HCT116 (cell line): ENCODE measurements at places on chromosomes 3 and 15. TPM values are rescaled to one million over a fixed set of nuclear protein-coding genes. Genes with fewer than 3 reads are reported as not detected.

DNA sequence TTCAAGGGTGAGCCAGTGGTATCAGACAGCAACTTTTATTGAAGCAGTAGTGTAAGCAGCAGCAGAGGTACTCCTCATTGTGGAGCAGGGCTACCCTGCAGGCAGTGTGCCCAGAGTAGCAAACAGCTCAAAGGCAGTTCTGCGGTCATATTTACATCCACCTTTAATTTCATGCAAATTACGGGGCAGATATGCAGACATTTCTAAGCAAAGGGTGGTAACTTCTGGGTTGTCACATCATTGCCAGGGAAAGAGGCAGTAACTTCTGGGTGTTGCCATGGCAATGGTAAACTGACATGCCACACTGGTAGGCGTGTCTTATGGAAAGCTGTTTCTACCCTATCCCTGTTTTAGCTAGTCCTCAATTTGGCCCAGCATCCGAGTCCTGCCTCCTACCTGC lies 46.5 kb upstream of the CLDN18 start:
- no peak for DNase-seq

DNA sequence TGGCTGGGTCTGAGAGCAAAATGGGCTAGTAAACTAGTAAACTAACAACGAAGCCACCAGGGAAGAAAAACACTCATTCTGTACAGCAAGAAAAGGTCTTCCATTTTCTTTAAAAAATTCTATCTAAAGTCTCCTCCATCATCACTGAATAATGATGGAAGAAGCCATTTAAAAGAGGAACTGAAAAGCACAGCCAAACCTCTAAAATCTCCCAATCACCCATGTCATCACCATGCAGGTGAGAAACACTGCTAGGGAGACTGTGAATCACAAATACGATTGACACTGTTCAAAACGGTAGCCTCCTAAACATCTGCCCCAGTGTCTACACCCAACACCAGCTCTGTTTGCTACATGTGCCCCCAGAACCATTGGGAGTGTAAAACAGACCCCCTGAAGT lies 140.4 kb downstream of the RORA start:
- no peak for DNase-seq

DNA sequence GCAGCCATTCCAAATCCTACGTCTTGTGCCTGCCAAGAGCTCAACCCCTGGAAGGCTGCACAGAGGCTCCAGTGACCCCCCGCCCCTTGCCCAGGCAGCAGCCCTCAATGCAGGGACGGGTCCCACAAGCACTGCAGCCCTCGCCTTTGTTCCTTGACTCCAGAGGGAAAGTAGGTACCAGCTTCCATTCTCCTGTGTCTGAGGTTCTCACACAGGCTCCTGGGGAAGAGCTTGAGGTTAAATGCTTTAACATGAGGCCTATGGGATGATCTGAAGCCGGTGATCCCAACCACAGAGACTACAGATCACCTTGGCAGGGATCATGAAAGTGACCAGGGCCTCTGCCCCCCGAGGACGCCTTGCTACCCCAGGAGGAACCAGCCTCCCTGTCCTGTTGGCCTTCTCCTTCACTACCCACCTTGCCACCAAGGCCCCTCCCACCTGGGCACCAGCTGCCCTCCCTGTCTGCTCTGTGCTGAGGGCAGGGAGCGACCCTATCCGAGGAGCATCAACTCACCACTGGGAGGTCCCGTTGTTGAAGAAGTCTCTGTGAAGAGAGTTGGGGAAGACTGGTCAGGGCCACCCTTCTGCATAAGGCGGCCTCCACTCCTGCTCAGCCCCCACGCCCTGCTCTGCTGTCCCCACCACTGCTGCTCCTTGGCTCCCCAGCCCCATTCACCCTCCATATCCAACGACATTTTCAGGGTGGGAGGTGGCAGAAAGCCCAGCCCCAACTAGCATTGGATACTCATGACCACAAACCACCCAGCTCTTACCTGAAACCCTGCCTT lies 95.3 kb downstream of the SEC22A start:
- DNase-seq = no peak

DNA sequence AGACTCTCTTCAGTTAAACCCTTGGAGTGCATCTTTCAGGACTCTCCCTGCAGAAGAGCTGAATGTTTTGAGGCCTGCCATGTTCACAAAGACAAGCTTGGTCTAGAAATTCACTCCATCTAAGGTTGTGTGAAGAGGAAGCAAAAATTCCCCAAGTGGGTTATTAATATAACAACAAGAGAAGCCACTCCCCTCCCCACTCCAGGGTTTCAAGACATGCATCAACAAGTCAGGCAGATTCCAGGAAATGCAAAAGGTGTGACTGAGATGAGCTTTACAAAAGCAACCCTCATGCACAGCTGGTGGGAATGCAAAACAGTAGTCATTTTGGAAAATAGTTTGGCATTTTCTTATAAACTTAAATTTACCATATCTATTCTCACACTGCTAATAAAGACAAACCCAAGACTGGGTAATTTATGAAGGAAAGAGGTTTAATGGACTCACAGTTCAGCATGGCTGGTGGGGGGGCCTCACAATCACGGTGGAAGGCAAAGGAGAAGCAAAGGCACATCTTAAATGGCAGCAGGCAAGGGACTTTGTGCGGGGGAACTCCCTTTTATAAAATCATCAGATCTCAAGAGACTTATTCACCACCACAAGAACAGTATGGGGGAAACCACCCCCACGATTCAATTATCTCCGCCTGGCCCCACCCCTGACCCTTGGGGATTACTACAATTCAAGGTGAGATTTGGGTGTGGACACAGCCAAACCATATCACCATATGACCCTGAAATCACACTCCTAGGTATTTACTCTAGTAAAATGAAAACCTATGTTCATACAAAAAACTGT lies 31.3 kb downstream of the TARS3 start:
- DNase-seq = no peak

DNA sequence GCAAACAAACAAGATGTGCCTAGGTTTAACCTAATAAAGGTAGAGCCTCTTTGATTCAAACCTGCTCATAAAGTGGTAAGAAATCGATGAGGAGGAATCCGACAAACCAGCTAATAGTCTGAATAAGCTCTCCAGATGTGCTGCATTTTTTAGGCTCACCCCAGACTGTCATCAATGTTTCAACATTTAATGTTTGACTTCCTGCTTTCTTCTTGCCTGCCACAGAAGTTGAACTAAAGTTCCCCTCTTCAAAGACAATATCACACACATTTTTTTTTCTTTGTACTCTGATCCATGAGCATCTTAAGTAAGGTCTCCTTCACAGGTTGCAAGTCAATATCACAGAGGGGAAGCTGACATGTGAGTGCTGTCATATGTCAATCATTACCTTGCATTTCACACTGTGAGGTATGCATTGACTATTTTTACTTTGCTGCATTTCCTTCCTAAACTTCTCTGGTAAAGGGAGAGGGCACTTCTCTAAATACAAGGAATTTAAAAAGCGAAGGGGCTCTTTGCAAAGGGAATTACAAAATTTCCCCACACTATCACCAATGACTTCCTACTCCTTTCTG lies 172.3 kb upstream of the MCTP2 start:
- no peak for DNase-seq

DNA sequence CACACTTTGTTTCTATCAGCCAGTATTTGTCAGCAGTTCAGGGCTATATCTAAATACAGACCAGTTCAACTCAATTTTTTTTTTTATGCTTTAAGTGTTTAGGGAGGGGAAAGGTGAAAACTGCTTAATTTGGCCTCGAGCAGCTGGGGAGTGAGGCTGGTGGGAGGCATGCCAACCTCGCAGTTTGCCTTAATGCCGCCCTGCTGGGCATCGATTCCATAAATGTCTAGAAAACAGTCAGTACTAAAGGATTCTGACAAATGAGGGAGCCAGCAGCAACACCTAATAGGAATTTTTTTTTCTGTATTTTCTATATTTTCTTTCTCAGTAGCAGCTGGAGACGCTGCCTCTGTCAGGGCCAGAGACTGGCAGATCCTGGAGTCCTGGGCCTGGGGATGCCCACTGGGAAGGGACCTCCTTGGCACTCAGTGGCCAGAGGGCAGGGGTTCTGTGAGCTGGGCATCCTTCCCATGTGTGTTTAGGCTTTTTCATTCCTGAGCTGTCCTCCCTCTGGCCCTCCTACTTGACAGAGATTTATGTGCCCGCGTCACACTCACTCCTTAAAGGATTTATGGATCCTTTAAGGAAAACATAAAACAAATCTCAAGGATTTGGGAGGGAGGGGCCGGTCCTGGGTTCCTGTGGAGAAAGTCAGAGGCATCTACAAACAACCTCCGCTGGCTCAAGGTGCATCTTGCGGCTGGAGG lies 117.8 kb downstream of the WNT5A start:
- no peak for DNase-seq

DNA sequence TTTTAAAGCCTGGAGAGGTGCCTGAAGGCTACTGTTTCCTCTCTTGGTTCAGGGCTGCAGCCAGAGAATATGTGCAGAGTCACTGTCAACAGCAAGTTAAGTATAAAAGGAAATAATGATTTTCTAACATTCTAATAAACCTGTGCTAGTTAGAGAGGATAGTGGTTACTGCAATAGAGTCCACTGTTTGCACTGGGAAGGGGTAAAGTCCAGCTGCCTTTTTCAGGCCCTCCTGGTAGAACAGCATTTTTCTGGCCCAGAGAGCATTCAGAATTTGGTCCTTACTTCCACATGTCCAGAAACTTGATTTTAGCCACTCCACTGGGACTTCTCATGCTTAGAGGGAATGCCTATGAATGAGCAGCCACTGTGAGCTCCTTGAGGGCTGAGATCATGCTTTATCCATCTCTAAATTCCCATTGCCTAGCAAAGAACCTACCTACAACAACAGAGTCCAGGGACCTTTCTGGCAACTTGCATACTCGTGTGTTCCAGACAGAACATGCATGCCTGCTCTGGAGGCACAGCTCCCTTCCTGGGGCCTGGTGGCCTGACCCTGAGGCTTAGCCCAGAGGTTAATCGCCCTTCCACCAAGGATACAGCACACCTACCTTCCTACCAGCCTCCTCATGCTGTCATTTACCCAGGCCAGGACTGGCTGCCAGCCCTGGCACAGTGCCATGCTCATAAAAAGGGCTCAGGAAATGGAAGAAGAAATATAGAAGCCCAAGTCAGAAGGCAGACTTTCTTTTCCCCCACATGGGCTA lies 50.3 kb upstream of the ATP13A3 start:
- no peak for DNase-seq

GRCh38 chr15:67915461-67916374 lies 75.9 kb upstream of the RNU6-1 start:
- DNase-seq = no peak

GRCh38 chr3:192514081-192514753 lies 213.1 kb downstream of the FGF12 start:
- no peak for DNase-seq

- no peak for DNase-seq
Observed at GRCh38 chr15:52428297-52428696, 100.4 kb downstream of the MYO5A start.

GRCh38 chr3:122609798-122610559 lies 32.5 kb downstream of the PARP15 start:
- DNase-seq = peak; percentile 13

DNA sequence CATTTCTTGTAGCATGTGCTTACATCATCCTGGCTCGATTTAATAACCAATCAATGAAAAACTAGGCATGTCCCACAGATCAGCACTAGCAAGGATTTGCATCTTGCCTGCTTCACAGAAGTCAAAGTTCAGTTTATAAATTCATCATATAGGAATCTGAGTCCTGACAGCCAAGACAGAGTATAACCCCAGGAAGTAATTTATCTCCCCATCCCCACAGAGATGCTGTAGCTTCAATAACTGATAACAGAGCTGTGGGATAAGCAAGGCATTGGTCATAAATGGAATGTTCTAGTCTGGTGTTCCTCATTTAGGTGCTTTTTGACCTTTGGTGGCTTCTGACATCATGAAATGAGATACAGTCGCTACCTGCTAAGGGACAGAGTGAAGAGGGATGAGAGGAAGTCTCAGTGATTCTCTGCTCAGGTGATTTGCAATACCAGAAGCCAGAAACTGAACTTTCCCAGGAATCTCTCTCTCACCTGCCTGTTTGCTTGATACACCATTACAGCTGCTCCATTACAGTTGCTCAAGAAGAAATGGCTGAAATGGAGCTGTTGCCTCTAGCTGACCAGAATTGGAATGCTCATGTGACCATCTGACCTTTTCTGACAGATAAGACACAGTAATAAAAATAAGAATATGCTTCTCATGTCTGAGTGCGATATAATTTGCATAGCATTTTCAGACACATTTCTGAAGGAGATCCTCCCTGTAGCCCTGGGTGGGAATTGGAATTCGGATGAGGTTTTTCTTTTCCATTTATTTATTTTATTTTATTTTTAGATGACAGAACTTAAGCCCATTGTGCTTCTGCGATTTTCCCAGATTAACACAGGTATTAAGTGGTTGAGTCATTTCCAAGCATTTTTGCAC lies 217.1 kb upstream of the KCNMB2 start:
- DNase-seq = no peak

- peak; percentile 39 for DNase-seq
Observed at GRCh38 chr3:174863488-174863887, 4.4 kb downstream of the NAALADL2 start.

- no peak for DNase-seq
Observed at GRCh38 chr15:68082735-68083134, 28.6 kb downstream of the PIAS1 start.

DNA sequence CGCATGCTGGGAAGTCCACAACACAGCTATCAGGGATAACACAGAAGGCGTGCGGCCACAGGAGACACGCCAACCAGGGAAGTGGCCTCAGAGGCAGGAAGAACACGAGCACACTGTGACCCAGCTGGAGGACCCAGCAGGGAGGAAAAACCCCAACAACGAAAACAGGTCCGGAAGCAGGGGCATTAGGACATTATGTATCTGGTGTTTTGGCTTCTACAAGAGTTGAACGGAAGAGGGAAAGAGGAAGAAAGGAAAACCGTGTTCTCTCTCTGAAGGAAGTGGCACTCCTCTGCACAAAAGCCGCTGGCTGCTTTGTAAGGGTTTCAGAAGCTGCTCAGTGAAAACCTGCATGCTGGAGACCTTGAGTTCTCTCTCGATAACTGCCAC lies 61.8 kb downstream of the HACD2 start:
- no peak for DNase-seq

GRCh38 chr3:120153294-120153693 lies 59.0 kb upstream of the GSK3B start:
- no peak for DNase-seq

Gene PROK2
- not detected for total RNA-seq

Gene GOLGA6L7
- total RNA-seq = not detected

Gene TLR9
- 0.15 TPM for total RNA-seq

Gene LARP6
- 35.9 TPM for total RNA-seq

Gene ALS2CL
- total RNA-seq = 16.4 TPM

Gene CALML4
- 8.5 TPM for total RNA-seq

Gene TMEM108
- total RNA-seq = not detected

Gene GHSR
- total RNA-seq = not detected

Gene ATP6V1A
- 54.7 TPM for total RNA-seq

Gene SPINK8
- not detected for total RNA-seq
